GM12878 (cell line): ENCODE measurements at places on chromosomes 3 and 15. TPM values are rescaled to one million over a fixed set of nuclear protein-coding genes. Genes with fewer than 3 reads are reported as not detected.
A peak's percentile ranks its signal among the peaks of the same experiment; 100 is the strongest.

ABCC5 gene
- 9.9 and 14.4 TPM in 2 replicates for total RNA-seq

ZNF35 gene
- 15.2 and 18.2 TPM in 2 replicates for total RNA-seq

C2CD4B gene
- not detected in 2 replicates for total RNA-seq

GALK2 gene
- total RNA-seq: 11.9 and 15.1 TPM in 2 replicates

U2SURP gene
- 143 and 144 TPM in 2 replicates for total RNA-seq

DNA sequence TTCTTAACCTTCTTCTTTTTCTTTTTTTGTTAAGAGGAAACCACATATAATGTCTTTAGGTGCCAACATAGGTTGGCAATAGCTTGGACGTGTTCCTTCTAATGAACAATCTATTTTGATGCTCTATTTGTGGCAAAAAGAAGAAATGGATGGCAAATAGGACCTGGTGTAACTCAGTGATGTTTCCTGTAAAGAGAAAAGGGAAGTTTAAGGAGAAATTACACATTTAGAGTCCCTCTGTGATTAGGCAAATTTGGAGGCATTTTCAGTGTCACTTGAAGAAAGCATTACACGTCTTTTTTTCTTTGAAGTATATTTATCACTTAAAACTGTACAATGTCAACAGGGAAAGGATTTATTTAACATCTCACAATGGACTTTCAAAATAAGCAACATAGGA is 327.1 kb downstream of the ZIC1 start:
- no peak overlapping the region for H3K4me3 ChIP-seq
- no peak overlapping the region for H3K27ac ChIP-seq
- H3K27me3 ChIP-seq: no peaks in the 10 kb centered on the region
- no peaks in the 10 kb centered on the region for H3K36me3 ChIP-seq

- no peaks in the 10 kb centered on the region for H3K4me1 ChIP-seq
- H3K36me3 ChIP-seq: no peaks in the 10 kb centered on the region
- no peak overlapping the region for H3K4me3 ChIP-seq
- H3K27me3 ChIP-seq: no peaks in the 10 kb centered on the region
Measured at GRCh38 chr3:152222327-152222726, 46.4 kb upstream of the MBNL1 start.

GRCh38 chr3:21888656-21889055 is 137.6 kb upstream of the ZNF385D start:
- H3K4me1 ChIP-seq: no peaks in the 10 kb centered on the region
- DNase-seq: no peak
- no peak overlapping the region for H3K27ac ChIP-seq
- H3K36me3 ChIP-seq: no peaks in the 10 kb centered on the region
- H3K27me3 ChIP-seq: no peaks in the 10 kb centered on the region

DNA sequence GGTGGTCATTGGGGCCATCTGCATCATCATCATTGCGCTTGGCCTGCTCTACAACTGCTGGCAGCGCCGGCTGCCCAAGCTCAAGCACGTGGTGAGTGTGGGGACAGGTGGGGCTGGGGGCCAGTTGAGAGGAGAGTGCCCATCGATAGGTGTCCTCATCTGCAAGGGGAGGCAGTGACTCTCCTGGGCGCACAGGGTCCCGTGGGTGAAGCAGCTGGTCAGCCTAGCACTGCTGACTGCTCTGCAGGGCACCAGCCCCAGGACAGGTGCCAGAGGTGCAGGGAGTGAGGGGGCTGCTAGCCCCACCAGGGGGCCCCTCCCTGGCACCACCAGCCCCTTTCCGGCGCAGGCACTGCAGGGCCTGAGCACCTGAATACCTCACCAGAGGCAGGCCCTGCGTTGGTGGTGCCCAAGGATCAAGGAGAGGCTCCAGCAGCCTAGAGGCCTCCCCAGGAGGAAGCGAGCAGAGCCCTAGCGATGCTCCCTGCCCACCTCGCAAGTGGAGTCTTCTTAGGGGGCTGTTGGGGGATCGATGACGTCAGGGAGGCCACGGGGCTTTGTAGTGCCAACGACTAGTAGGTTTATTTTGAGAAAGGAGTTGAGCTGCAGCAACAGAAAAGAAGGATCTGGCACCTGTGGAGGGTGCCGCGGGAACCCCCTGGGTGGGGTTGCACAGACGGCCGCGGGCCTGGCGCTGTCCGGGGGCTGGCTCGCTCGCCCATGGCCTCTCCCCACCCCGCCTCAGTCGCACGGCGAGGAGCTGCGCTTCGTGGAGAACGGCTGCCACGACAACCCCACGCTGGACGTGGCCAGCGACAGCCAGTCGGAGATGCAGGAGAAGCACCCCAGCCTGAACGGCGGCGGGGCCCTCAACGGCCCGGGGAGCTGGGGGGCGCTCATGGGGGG is 976 bp upstream of the ABTB1 start:
- H3K36me3 ChIP-seq: no peaks in the 10 kb centered on the region
- DNase-seq: no peak
- peak overlapping the region; percentile 94 for H3K4me3 ChIP-seq

GRCh38 chr3:182490596-182491491 is 302.5 kb upstream of the ATP11B start:
- DNase-seq: no peak
- no peak overlapping the region for H3K4me3 ChIP-seq
- no peaks in the 10 kb centered on the region for H3K4me1 ChIP-seq
- H3K36me3 ChIP-seq: no peaks in the 10 kb centered on the region
- no peak overlapping the region for H3K27ac ChIP-seq
- H3K27me3 ChIP-seq: no peaks in the 10 kb centered on the region

GRCh38 chr15:83747050-83747717 is 93.3 kb downstream of the ADAMTSL3 start:
- H3K36me3 ChIP-seq: no peaks in the 10 kb centered on the region
- no peaks in the 10 kb centered on the region for H3K4me1 ChIP-seq
- H3K27me3 ChIP-seq: no peaks in the 10 kb centered on the region
- H3K4me3 ChIP-seq: no peak overlapping the region
- no peak overlapping the region for H3K27ac ChIP-seq

GRCh38 chr15:72784456-72784876 is 908 bp upstream of the ADPGK start:
- H3K27ac ChIP-seq: peak overlapping the region; percentile 93
- H3K4me1 ChIP-seq: peaks cover 31% of the 10 kb centered on the region
- no peak for DNase-seq
- no peaks in the 10 kb centered on the region for H3K27me3 ChIP-seq
- H3K4me3 ChIP-seq: peak overlapping the region; percentile 94
- H3K36me3 ChIP-seq: 0 out of 2 replicates have a peak, but pooled peaks cover 3% of the 10 kb centered on the region

- no peak overlapping the region for H3K27ac ChIP-seq
- peaks cover 10% of the 10 kb centered on the region; the same call in 1 of the 2 replicates for H3K4me1 ChIP-seq
- H3K27me3 ChIP-seq: no peaks in the 10 kb centered on the region
Measured at GRCh38 chr15:51739061-51739712, 1.7 kb upstream of the LYSMD2 start.

GRCh38 chr3:151550025-151550618 is 89.3 kb upstream of the IGSF10 start:
- no peaks in the 10 kb centered on the region for H3K36me3 ChIP-seq
- no peak overlapping the region for H3K27ac ChIP-seq
- no peak overlapping the region for H3K4me3 ChIP-seq

- no peaks in the 10 kb centered on the region for H3K27me3 ChIP-seq
- peak within 1 kb of the TSS; percentile 66 for H3K27ac ChIP-seq
- H3K36me3 ChIP-seq: no peaks in the 10 kb centered on the region; the same call in 1 of the 2 replicates
- DNase-seq: peak; percentile 92
Measured at GRCh38 chr3:50292159-50293078, at the start of gene IFRD2. Gene IFRD2 (minus strand): TSS chr3:50292429. CDS start chr3:50292274, 155 bp downstream.

DNA sequence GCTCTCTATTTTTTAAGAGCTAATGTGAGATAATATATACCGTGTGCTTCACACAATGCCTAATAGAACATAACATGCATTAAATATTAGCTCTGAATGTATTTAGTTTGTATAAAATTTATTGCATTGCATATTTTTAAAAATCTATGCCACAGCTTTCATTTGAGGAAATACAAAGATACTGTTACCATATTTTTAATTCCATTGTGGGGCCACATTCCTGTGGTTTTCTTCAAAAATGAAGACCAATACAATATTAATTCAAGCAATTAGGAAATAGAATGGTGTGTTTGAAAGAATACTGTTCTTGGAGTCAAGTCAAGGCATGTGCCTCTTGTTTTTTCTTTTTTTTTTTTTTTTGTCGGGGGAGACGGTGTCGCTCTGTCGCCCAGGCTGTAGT is 95.4 kb upstream of the CADPS start:
- H3K36me3 ChIP-seq: no peaks in the 10 kb centered on the region
- H3K4me1 ChIP-seq: no peaks in the 10 kb centered on the region
- H3K27me3 ChIP-seq: no peaks in the 10 kb centered on the region
- H3K27ac ChIP-seq: no peak overlapping the region
- H3K4me3 ChIP-seq: no peak overlapping the region
- no peak for DNase-seq

GRCh38 chr3:153633407-153633806 is 471.4 kb downstream of the RAP2B start:
- no peak overlapping the region for H3K4me3 ChIP-seq
- H3K36me3 ChIP-seq: no peaks in the 10 kb centered on the region
- no peaks in the 10 kb centered on the region for H3K27me3 ChIP-seq
- no peak for DNase-seq
- H3K4me1 ChIP-seq: no peaks in the 10 kb centered on the region

GRCh38 chr15:29242456-29243242 is 27.0 kb downstream of the NSMCE3 start:
- DNase-seq: no peak
- H3K4me3 ChIP-seq: no peak overlapping the region
- H3K27me3 ChIP-seq: no peaks in the 10 kb centered on the region
- H3K4me1 ChIP-seq: no peaks in the 10 kb centered on the region
- H3K36me3 ChIP-seq: no peaks in the 10 kb centered on the region

DNA sequence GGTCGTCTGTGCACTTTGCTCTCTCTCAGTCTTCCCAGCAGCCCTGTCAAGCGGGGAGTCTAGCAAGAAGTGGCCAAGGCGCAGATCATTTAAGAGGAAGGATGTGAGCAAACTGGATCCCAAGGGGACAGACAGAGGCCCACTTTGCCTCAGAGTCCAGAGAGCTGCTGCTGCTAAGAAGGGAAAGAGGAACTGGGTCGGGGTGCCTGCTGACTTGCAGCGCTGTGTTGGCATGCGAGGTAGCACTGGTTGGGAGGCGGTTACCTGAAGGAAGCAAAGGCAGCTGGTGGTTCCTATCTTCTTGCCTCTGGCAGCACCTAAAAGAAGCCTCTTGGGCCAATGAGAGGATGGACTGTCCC is 28.1 kb downstream of the SMAD3 start:
- H3K27me3 ChIP-seq: no peaks in the 10 kb centered on the region
- H3K4me1 ChIP-seq: peaks cover 80% of the 10 kb centered on the region
- H3K36me3 ChIP-seq: peaks cover 32% of the 10 kb centered on the region
- H3K4me3 ChIP-seq: 0 out of 2 replicates have a peak overlapping the region, but pooled peaks have one; percentile 12

DNA sequence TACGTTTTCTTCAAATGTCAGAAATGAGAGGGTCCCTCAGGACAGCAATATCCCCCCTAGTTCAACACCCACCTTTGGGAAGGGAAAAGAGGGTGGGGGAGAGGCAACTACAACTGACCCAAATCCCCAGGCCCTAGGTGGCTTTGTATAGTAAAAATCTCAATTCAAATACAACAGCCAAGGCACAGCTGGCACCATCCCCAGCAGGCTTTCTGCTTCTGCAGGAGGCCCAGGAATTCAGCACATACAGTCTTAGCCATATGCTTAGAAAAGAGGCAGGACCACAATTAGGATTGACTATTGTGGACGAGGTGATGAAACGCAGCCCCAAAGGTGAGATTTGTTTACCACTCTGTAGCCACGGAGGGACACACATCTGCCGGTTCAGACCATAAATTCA is 15.8 kb downstream of the NR2E3 start:
- H3K27ac ChIP-seq: no peak overlapping the region
- no peak overlapping the region for H3K4me3 ChIP-seq
- H3K4me1 ChIP-seq: no peaks in the 10 kb centered on the region
- H3K27me3 ChIP-seq: no peaks in the 10 kb centered on the region
- no peaks in the 10 kb centered on the region; the same call in none of the 2 replicates for H3K36me3 ChIP-seq

- H3K4me1 ChIP-seq: peaks cover 3% of the 10 kb centered on the region; the same call in 1 of the 2 replicates
- peak overlapping the region; percentile 69 for H3K27ac ChIP-seq
- DNase-seq: no peak
- peak overlapping the region; percentile 82 for H3K4me3 ChIP-seq
- H3K36me3 ChIP-seq: peaks cover 4% of the 10 kb centered on the region
- H3K27me3 ChIP-seq: no peaks in the 10 kb centered on the region
Measured at GRCh38 chr3:9951598-9951961, 628 bp downstream of the PRRT3 start.

DNA sequence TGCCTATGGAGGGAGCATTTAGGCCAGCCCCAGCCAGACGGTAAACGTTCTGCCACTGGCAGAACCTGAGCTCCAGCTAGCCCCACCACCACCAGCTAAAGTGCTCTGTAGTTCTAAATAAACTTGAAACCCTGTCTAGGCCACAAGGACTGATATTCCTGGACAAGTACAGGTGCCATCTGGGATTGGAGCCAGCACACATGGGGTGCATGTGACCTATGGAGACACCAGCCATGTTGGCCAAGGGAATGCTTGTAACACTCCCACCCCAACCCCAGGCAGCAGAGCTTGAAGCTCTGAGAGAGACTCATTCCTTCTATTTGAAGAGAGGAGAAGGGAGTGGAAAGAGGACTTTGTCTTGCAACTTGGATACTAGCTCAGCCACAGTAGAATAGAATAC is 284.5 kb upstream of the DCBLD2 start:
- no peak overlapping the region for H3K4me3 ChIP-seq
- no peaks in the 10 kb centered on the region for H3K36me3 ChIP-seq
- no peaks in the 10 kb centered on the region for H3K27me3 ChIP-seq
- no peak overlapping the region for H3K27ac ChIP-seq
- no peak for DNase-seq

DNA sequence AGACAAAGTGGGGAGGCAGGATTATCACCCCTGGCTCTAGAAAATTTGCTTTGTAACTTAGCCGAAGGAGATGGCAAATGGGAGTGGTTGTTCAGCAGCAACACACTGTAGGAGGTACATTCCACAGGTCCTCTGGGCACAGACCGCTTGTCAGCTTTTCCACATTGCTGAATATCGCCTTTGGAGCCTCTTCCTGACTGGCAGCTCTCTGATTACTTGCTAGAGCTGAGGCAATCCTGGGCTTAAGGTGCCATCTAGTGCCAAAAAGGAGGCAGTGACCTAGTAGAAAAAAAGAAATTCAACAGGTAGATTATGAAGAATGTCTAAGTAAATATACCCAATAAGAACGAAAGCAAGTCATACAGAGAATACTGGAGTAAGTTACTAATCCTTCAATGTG is 13.1 kb upstream of the SCN5A start:
- H3K4me3 ChIP-seq: no peak overlapping the region
- no peaks in the 10 kb centered on the region for H3K4me1 ChIP-seq
- H3K27ac ChIP-seq: no peak overlapping the region
- no peak for DNase-seq
- H3K36me3 ChIP-seq: no peaks in the 10 kb centered on the region

DNA sequence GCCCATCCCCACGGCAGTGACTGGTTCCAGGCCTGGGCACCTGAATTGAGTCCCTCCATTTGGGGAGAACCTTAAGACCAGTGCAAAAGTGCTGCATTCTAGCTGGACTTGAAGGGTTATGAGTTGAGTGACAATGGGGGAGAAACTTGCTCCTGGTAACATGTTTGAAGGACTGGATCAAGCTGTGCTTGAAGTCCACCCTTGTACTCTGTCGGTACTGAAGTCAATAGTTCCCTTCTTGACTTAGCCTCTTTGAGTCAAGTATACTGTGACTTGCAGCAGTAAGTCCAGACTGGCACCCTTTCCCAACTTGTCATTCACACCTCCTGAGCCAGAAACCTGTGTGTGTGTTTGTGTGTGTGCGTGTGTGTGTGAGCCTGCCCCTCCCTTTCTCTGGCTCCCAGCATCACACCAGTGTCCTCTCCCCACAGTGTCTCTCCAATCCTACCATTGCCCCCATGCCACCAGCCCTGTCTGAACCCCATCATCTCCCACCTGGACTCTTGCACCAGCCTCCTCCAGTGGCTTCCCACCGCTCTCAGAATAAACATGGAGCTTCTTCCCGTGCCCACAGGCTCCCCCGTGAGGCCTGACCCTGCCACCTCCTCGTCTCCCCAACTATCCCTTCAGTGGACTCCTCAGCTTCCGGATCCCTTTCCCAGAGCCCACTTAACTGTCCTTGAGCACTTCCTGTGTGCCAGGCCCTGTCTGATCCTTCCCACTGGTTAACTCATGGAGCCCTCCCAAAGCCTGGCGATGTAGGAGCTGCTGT is 10.2 kb upstream of the FBLN2 start:
- no peak overlapping the region for H3K27ac ChIP-seq
- H3K27me3 ChIP-seq: no peaks in the 10 kb centered on the region
- H3K4me3 ChIP-seq: no peak overlapping the region
